ENCODE measurements at places on chromosomes 6 and 20.

GRCh38 chr6:131383421-131384411, 189.3 kb upstream of the ARG1 start:
- no peak for DNase-seq

GRCh38 chr6:10316373-10316721, 98.5 kb downstream of the TFAP2A start:
- DNase-seq: no peak

GRCh38 chr20:33650753-33651561, 11.2 kb upstream of the C20orf144 start:
- no peak for DNase-seq

DNA sequence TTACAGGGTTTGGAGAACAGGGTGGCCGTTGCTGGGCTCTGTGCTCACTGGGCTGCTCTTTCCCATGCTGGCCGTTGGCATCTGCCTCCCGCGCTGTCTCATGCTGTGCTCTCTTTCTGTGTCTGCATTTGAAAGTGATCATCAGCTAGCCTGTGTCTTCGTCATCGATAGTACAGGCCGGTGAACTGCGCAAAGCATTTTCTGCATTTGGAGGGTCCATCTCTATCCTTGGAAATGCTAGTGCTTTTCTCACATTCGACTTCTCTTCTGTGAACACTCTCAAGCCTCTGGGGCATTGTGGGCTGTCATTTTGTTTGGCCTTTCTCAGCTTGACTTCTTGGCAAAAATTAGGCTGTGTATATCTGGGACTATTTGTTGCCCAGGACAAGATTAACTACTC, 6.8 kb upstream of the SNHG17 start:
- DNase-seq: no peak

GRCh38 chr6:45420083-45420908, 42.6 kb upstream of the SUPT3H start:
- DNase-seq: peak; percentile 17

Data from nephron progenitor cell (in vitro differentiated cells).